NCI-H460 (cell line): ENCODE measurements at places on chromosomes 1 and 21. TPM values are rescaled to one million over a fixed set of nuclear protein-coding genes. Genes with fewer than 3 reads are reported as not detected.

IGSF21 gene
- total RNA-seq: 0.12 TPM in 1 of 2 replicates, not detected in the other

GRCh38 chr1:85609976-85610375 lies 29.4 kb downstream of the CCN1 start:
- no peak for DNase-seq

DNA sequence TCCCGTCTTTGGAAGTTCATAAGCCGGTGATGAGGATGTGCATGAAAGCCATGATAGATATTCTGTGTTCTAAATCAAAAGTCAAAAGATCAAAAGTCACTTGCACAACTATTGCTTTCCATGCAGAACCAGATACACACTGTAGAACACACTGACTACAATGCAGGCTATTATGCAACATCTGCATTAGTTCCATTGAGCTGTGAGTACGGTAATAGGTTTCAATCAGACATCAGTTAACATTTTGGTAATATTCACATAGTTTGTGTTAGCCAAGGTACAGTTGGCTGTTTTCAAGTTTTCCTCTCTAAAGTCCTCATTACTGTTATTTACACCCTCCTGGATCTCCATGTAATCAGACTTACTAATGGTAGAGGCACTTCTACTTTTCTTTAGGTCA lies 3.1 kb downstream of the KCNA2 start:
- DNase-seq: no peak

GRCh38 chr1:27759236-27759635 lies 13.8 kb upstream of the STX12 start:
- no peak for DNase-seq

GRCh38 chr1:110616587-110616986 lies 10.4 kb upstream of the KCNA2 start:
- peak; percentile 19 for DNase-seq

- DNase-seq: no peak
Measured at GRCh38 chr1:84086189-84086588, 57.9 kb upstream of the PRKACB start.

- no peak for DNase-seq
Measured at GRCh38 chr1:26239936-26240335, 5.9 kb downstream of the CEP85 start.

GRCh38 chr1:179080866-179081686 lies 794 bp upstream of the TOR3A start:
- DNase-seq: no peak

- DNase-seq: no peak
Measured at GRCh38 chr1:15557594-15557993, 27.3 kb downstream of the AGMAT start.

DNA sequence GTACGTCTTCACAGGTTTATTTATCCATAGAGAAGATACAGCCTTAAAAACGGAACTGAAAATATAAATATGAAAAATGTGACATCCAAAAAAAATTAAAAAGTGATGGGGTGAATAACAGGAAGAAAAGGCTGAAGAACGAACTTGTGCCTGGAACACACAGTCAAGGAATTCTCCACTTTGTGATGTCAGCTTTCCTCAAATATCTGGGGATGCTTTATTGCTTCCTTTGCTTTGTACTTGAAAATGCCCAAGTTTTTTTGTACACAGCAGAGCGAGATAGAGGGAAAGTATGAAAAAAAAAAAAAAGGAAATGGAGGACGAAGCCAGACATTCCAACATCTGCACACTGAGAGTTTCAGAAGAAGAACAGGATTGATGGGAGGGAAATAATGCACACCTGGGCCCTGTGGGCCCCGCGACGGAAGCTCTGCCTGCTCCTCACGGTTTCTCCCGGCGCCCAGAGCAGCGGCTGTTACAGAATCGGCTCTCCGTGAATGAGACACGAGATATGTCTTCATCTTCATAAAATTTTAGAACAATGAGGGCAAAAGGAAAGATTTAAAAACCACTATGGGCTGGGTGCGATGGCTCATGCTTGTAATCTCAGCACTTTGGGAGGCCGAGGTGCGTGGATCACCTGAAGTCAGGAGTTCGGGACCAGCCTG lies 10.0 kb upstream of the LRRC3 start:
- DNase-seq: no peak

APP gene
- total RNA-seq: 247 and 320 TPM in 2 replicates

GRCh38 chr1:184028854-184029623 lies 8.5 kb downstream of the COLGALT2 start:
- no peak for DNase-seq

OPRD1 gene
- total RNA-seq: not detected in 2 replicates

- no peak for DNase-seq
Measured at GRCh38 chr1:79100385-79100784, 93.9 kb upstream of the ADGRL4 start.

PDC gene
- not detected in 2 replicates for total RNA-seq
